HCT116 (cell line): ENCODE measurements at places on chromosomes 4 and X.

DNA sequence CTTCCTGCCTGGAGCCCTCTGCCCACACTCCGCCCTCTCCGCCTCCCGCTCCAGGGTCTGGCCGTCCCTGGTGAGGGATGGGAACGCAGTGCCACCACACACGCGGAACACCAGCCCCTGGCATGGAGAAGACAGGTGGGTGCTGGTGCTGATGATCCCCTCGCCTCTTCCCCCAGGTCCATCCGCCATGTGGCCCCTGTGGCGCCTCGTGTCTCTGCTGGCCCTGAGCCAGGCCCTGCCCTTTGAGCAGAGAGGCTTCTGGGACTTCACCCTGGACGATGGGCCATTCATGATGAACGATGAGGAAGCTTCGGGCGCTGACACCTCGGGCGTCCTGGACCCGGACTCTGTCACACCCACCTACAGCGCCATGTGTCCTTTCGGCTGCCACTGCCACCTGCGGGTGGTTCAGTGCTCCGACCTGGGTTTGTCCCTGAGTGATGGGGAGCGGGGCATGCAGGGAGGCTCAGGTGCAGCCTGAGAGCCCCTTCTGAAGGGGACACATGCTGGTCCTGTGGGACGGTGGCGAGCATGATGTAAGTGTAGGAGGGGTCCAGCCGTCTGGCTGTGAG is 9.8 kb downstream of the BGN start:
- no peak for DNase-seq

DNA sequence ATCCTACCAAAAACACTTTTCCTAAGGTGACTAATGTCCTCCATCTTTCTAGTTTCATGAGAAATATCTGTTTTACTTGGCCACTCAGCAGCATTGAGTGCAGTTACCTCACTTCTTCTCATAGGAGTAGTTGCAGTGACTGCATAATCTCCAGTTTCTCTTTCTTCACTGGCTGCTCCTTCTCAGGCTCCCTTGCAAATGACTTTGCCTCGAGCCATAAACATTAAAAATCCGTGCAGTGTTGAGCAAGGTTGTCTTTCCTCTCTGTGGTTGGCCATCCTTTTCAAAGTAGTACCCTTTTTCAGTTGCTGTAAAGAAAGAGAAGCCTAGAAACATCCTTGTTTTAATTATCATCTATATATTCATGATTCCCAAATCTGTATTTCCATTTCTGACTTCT is 10.2 kb upstream of the PRKG2 start:
- DNase-seq: no peak

- no peak for DNase-seq
These were observed 52.8 kb upstream of the PPP3CA start for GRCh38 chr4:101400096-101400495.

DNA sequence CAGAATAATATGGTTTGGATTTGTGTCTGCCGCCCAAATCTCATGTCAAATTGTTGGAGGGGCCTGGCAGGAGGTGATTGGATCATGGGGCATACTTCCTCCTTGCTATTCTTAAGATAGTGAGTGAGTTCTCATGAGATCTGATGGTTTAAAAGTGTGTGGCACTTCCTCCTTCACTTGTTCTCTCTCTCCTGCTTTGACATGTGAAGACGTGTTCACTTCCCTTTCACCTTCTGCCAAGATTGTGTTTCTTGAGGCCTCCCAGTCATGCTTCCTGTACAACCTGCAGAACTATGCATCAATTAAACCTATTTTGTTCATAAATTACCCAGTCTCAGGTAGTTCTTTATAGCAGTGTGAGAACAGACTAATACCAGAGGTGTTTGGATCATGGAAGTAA is 325.7 kb upstream of the GIMD1 start:
- DNase-seq: no peak

- DNase-seq: no peak
These were observed 751.8 kb upstream of the POU3F4 start for GRCh38 chrX:82756272-82756671.

DNA sequence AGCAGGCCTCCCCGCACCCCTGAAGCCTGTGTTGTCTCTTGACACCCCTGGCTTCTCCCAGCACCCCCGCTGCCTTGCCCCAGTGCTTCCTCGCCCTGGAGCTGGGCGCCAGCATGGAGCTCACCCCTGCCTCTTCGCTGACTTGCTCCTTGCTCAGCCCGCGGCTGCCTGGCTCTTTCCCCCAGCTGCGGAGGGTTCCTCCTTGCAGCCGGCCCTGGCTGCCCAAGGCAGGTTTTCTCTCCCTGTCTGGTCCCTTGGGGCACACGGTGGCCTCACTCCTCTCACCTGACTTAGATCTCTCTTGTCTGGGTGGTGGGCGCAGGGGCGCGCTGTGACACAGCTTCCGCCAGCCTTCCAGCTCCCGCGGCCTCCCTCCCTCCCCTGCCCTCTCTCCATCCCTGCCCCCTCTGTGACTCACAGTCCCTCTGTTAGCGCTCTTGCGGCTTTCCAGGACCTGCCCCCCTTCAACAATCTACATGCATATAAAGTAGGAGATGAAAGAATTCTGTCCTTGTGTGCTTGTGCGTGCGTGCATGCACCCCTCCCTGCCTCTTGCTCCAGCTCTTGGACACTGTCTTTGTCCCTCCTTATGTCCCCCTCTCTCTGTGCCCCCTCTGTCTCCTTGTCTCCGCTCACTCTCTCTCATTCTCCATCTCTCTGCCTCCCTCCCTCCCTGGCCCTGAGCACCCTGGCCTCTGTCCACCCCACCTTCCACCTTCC is 2.2 kb downstream of the PLXNB3 start:
- DNase-seq: no peak

GRCh38 chrX:136209016-136209738 is 42.0 kb downstream of the MAP7D3 start:
- DNase-seq: no peak

- DNase-seq: no peak
These were observed 15.8 kb downstream of the DHRSX start for GRCh38 chrX:2484721-2485648.

GRCh38 chr4:98716796-98717195 is 58.4 kb upstream of the TSPAN5 start:
- DNase-seq: no peak

DNA sequence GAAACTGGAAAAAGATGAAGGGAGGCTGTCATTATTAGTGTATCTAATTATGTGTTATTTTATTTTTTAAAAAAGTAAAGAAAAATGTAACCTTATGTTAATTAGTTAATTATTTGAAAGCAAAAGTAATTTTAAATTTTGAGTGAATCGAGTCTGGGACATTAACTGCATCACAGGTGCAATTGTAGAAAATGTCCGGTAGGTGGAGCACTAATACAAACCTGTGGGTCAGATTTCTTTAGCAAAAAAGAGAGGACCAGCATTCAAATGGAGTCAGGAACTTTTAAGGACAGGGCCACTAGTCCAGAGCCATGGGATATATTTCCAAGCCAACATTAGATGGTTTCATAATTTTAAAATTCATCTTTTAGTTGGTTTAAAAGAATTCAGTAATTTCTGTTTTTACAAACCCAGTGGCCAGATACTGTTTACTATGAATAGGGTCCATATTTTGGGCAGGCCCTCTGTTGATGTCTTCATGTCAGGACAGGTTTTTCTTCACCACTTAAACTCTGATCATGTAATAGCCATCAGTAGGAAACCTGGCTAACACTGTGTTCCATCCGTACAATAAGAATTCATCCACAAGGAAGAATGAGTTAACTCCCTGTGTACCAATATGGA is 27.2 kb downstream of the BST1 start:
- DNase-seq: peak; percentile 19

DNA sequence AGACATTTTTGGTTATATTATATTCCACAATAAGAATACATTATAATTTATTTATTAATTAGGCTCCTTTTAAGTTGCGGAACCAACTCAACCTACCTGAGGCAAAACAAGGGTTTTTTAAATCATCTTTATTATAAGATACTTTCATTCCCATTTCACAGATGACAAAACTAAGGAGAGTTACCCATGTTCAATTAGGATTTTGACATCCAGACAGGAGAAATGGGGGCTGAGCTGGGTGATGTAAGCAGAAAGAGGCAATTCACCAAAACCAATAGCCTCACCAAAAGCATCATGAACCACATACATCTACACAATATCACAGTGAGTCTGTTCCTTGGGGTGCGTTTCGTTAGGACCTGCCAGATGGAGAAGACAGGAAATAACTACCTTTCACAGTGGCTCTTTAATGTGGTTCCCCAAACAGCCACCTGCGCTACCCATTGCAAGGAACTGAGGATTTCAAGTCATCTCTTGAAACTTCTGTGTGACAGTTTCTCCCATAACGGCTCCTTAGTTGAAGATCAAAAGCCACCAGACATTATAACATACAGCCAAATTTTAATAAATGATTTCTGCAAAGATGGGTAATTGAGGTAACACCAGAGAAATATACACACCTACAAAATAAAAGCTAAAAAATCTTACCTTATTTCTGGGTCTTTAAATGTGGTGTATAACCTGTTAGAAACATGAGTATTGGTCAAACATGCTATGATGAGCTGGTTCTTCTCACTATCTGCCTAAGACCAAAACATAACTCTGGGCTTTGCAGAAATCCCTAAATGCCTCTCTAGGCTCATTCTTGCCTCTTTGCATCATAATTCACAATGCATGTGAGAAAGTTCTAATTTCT is 190.6 kb upstream of the LEF1 start:
- DNase-seq: no peak

DNA sequence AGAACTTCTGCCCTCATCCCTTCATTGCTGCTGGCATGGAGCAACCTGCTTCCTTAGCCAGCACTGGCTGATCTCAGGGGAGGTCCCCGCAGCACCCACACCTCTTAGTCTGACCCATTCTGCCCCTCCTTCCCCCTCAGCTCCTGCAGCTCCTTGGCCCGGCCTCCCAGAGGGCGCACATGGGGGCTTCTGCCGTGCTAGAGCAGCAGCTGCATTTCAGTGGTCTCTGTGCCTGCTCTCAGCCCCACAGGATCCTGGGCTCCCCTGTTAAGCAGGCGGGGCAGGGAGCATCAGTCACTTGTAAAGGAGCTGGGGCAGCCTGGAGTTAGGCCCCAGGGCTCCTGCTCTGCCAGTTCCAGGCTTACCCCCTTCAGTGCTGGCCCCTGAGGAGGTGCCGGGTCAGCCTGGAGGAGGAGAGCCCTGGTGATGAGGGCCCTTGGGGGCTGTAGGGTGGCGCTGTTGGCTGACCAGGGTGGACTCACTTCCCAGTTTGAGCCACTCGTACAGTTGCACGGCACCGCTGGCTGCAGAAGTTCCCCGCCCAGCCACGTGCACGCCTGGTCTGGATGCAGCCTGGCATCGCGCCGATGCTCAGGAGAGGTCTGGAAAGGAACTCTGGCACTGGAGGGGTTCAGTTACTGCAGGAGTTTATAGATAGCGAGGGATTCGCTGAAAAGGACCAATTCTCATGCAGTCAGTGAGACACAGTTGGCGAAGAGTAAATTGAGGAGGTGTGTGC is 85.1 kb upstream of the PSAPL1 start:
- DNase-seq: no peak

GRCh38 chr4:120263618-120264017 is 197.0 kb upstream of the MAD2L1 start:
- DNase-seq: no peak

- DNase-seq: no peak
These were observed 534.9 kb upstream of the DIPK2B start for GRCh38 chrX:45735571-45735970.

- DNase-seq: no peak
These were observed 49.0 kb downstream of the STARD8 start for GRCh38 chrX:68696267-68696990.

DNA sequence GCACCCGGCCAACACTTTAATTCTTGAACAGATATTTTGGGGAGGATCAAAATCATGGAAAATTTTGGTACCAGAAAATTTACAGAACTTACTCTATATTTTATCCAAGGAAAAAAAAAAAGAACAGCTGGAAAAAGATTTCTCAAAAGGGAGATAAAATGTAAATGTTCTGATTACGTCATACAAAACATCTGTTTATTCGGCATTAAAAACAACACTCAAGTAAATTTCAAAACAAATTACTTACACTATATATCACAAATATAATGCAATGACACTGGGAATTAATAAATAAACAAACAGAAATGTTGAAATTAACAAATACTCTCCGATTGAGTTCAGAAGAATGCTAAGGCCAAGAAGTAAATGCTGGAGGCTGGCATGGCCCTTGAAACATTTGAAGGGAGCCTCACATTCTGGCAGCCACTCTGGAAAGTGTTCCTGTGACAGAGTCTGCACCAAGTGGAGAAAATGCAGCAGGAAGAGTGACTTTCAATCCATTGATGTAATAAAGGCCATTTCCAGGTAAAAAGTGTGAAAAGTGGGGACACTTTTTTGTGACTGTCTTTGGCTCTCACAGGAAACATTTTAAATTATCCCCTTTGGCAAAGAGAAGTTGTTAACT is 486.0 kb upstream of the CTSO start:
- DNase-seq: no peak
